Ovary (tissue), 10 donors: ENCODE measurements at places on chromosomes 7 and 10.

- H3K36me3 ChIP-seq = no peaks in the 10 kb centered on the region
- no peak overlapping the region for H3K4me3 ChIP-seq
- no peaks in the 10 kb centered on the region for H3K27me3 ChIP-seq
- no peak for DNase-seq
These were observed 9.8 kb downstream of the KCTD7 start for GRCh38 chr7:66638309-66639099.

DNA sequence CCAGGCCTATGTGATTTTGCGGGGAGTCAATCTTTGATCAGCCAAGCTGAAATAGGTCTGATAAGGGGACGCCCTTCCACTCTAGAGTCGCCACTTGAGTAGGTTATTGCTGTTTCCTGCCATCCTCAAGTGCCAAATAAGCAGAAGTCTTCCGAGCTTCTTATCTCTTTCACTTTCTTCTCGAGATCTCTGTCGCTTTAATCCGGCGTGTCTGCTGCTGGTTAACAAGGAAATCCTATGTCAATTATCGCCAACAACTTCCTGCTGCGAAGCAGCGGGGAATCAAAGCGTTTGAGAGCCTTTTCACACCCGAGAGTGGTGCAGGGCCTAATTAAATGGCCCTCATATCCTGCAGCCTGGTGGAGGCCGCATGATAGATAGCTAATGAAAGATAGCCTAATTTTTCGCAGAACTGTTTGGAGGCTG, 215.9 kb downstream of the RAB11FIP2 start:
- no peak overlapping the region for H3K4me3 ChIP-seq
- no peak overlapping the region for H3K27ac ChIP-seq
- no peaks in the 10 kb centered on the region for H3K36me3 ChIP-seq
- no peaks in the 10 kb centered on the region for H3K4me1 ChIP-seq
- no peaks in the 10 kb centered on the region for H3K27me3 ChIP-seq

DNA sequence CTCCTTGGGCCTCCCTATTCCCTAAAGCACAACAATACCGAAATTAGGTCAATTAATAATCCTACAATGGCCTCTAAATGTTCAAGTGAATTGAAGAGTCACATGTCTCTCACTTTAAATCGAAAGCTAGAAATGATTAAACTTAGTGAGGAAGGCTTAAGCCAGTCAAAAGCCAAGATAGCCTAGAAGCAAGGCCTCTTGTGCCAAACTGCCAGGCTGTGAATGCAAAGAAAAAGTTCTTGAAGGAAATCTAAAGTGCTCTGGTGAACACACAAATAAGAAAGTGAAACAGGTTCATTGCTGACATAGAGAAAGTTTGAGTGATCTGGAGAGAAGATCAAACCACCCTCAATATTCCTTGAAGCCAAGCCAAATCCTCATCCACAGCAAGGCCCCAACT, 57.2 kb downstream of the SLC29A4 start:
- no peaks in the 10 kb centered on the region for H3K4me1 ChIP-seq
- no peak for DNase-seq
- no peak overlapping the region for H3K4me3 ChIP-seq
- no peaks in the 10 kb centered on the region for H3K27me3 ChIP-seq
- H3K27ac ChIP-seq = no peak overlapping the region

DNA sequence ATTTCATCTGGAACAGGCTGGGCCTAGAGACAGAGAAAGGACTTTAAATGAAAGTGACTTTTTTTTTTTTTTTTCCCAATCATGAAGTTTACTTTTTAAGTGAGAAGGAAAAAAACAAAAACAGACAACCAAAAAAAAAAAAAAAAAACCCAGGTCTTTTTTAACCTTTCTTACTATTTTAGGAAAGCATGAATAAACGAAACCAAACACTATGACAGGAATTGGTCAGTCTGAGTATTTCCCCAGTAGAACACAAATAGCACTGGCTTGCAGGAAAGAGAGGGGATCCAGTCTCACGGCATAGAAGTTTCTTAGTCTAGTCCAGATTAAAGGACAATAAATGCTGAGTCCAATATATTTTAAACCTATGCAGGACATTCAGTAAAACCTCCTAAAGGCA, 180.5 kb upstream of the CCDC6 start:
- DNase-seq = no peak
- H3K36me3 ChIP-seq = no peaks in the 10 kb centered on the region
- no peak overlapping the region for H3K27ac ChIP-seq

GRCh38 chr7:115217373-115217772, 295.5 kb downstream of the MDFIC start:
- no peak overlapping the region for H3K4me3 ChIP-seq
- no peaks in the 10 kb centered on the region for H3K27me3 ChIP-seq
- H3K4me1 ChIP-seq = no peaks in the 10 kb centered on the region

- no peaks in the 10 kb centered on the region for H3K27me3 ChIP-seq
- DNase-seq = no peak
- no peaks in the 10 kb centered on the region for H3K36me3 ChIP-seq
- no peak overlapping the region for H3K4me3 ChIP-seq
- H3K4me1 ChIP-seq = peaks cover 24% of the 10 kb centered on the region
These were observed 125.2 kb downstream of the CCDC3 start for GRCh38 chr10:12876266-12876665.

- no peaks in the 10 kb centered on the region for H3K36me3 ChIP-seq
- H3K4me3 ChIP-seq = no peak overlapping the region
- H3K4me1 ChIP-seq = peaks cover 10% of the 10 kb centered on the region
- H3K27ac ChIP-seq = peak overlapping the region; percentile 40
- peak; percentile 43 for DNase-seq
These were observed 15.5 kb downstream of the ARHGAP12 start for GRCh38 chr10:31912898-31913850.

DNA sequence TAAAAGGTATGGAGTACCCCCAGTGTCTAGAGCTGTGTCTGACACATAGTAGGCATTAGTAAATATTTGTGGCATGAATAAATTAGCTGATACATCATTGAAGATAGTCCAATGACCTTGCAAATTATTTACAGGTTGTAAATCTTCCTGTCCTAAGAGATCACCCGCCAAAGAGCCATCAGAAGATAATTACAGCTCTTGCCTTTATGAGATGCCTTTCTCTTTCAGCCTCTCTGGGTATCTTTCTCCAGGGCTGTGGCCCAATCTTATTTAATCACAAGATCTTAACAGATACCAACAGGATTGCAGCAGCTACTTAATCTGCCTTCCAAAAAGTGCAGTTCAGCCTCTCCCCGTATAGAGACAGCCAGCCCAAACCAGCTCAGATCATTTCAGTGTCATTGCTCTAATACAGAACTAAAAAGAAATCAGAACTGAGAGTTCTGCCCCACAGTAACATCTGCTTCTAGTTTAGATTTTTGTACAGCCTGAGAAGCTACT, 41.5 kb downstream of the MYOF start:
- no peak overlapping the region for H3K4me3 ChIP-seq
- H3K4me1 ChIP-seq = peaks cover 21% of the 10 kb centered on the region
- H3K27ac ChIP-seq = no peak overlapping the region
- no peak for DNase-seq
- H3K27me3 ChIP-seq = no peaks in the 10 kb centered on the region
- no peaks in the 10 kb centered on the region for H3K36me3 ChIP-seq

GRCh38 chr10:114110174-114110972, 63.6 kb downstream of the CCDC186 start:
- H3K36me3 ChIP-seq = no peaks in the 10 kb centered on the region
- no peaks in the 10 kb centered on the region for H3K27me3 ChIP-seq

DNA sequence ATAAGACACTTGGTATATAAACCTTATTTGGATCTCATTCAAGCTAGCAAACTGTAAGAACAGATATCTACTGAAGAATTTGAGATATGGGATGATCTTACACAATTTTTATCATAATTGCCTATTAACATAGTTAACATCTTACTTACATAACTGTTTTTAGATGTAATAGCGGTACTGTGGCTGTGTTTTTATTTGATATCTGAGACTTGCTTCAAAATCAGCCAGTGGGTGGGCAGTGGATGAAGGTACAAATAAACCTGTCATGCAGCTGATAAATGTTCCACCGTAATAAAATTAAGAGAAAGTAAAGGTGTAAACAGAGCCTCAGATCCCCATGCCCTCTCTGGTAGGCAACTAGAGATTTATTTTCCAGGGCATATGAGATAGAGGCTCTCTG, 28.4 kb upstream of the PTPRN2 start:
- H3K36me3 ChIP-seq = no peaks in the 10 kb centered on the region
- no peaks in the 10 kb centered on the region for H3K4me1 ChIP-seq
- DNase-seq = no peak
- H3K27me3 ChIP-seq = no peaks in the 10 kb centered on the region
- no peak overlapping the region for H3K27ac ChIP-seq

DNA sequence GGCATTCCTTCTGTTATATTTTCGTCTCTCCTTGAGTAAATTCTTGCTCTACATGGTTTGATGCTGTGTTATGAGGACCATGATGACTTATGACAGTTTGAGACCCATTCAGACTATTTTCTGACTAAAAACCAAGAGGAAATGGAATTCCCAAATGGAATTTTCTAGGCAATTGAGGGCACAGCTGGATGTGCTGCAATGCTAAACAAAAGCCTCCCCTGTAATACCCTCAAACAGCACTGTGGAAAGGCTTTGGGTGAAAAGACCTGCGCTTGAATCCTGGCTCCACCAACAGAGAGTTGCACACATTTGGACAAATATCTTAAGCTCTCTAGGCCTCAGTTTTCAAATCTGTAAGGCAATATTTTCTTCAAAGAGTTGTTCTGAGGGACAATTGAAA, 129.1 kb downstream of the PRKG1 start:
- no peaks in the 10 kb centered on the region for H3K4me1 ChIP-seq
- no peaks in the 10 kb centered on the region for H3K36me3 ChIP-seq
- no peaks in the 10 kb centered on the region for H3K27me3 ChIP-seq
- H3K4me3 ChIP-seq = no peak overlapping the region

DNA sequence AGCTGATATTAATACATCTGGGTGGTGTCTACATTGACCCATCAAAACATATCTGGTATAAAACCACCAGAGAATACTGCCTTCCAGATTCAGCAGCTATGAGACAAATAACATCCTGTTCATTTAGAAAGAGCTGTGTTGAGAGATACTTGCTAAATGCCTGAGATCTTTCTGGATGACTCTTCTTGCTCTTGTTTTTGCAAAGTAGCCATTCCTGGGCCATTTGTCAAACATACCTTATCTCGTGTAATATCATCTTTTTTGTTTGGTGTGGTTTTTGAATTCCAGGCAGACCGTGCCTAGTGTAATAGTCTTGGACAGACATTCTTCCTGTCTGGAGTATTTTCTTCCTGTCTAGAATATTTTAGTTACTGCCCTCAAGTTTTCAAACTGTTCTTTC, 74.7 kb upstream of the PRR15 start:
- peak overlapping the region; percentile 68 for H3K27ac ChIP-seq
- H3K4me1 ChIP-seq = peaks cover 22% of the 10 kb centered on the region
- H3K36me3 ChIP-seq = no peaks in the 10 kb centered on the region
- H3K27me3 ChIP-seq = no peaks in the 10 kb centered on the region
